ENCODE measurements at places on chromosomes 1 and 21.

GRCh38 chr1:6209661-6210580 lies 4.0 kb downstream of the RNF207 start:
- DNase-seq = no peak

DNA sequence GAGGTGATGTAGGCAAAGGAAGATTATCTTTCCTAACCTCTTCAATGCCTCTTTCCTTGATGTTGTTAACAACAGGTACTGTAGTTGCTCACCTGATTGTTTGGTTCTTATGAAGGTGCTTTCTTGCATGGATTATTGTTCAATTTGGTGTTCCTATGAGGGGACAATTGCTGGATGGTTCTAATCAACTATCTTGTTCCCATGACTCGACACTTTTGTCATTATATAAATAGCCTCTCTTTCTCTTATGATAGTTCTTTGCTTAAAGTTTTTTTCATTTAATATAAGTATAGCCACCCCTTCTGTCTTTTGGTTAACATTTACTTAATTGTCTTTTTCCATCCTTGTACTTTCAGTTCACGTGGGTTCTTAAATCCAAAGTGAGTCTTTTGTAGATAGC lies 35.5 kb downstream of the OR10R2 start:
- DNase-seq = no peak

DNA sequence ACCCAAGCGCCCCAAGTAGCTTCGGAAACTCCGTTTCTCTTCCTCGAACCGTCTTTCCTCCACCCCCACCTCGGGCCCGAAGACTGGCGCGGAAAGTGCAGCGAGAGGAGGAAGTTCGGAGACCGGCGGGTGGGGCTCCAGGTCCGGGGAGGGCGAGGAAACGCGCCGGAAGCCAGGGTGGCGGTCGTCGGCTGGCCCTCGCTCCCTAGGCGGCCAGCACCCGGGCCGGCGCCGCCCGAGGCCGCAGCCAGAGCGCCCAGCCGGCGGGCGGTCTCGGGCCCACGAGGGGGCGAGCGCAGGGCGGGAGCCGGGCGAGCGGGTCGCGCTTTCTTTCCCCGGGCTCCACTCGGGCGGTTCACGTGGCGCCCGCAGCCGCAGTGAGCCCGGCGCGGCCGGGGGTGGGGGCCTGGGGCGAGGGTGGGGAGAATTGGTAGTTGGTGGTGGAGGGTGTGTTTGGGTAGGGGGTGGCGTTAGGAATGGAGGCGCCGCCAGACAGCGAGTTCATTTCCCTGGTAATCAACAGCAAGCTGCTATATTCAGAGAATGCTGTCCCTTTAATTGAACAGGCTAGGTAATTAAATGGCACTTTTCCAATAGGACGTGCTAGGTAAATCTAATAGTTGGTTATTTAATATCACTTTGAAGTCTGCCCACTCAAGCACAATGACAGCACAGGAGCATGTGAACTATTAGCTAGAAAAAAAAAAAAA lies 6.7 kb downstream of the LMO4 start:
- DNase-seq = peak; percentile 16

- no peak for DNase-seq
These were observed 14.8 kb downstream of the ALX3 start for GRCh38 chr1:110055493-110056284.
